CD4-positive, alpha-beta T cell treated with Interleukin-10 for 1 hour (primary cell): ENCODE measurements at places on chromosomes 3 and 15.

DNA sequence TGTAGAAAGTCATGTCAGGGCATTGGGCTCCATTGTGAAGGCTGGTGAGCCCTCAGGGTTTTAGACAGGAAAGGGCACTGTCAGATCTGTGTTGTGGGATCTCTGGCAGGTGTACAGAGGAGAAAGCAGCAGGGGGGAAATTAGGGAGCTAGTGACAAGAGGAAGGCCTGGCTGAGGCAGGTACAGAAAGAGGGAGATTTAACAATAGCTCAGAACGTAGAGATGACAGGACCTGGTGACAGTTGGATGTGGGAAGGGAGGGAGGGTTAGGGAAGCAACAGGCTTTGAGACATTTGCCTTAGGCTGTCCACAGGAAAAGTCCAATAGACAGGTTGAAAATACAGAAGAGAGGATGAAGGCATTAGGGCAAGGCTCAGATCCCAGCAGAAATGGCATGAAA, 288.1 kb downstream of the EPHB1 start:
- no peak for DNase-seq

GRCh38 chr3:119388577-119388976, 74.8 kb downstream of the TMEM39A start:
- no peak for DNase-seq

DNA sequence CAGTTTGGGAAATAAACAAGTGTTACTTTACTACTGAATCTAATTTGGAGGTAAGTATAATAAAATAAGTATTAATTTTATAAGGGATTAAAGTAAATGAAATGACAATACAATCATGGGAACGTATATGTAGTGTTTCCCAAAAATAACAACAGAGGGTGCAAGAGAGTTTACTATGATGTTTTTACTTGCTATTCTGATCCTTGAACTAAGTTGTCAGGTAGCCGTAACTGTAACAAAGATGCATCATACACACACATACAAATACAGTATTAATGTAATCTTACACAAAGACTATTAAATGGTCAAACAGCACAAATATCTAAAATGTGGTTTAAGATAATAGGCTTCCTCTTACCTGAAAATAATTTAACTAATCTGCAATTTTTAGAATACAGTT, 311.4 kb downstream of the TBC1D5 start:
- no peak for DNase-seq

DNA sequence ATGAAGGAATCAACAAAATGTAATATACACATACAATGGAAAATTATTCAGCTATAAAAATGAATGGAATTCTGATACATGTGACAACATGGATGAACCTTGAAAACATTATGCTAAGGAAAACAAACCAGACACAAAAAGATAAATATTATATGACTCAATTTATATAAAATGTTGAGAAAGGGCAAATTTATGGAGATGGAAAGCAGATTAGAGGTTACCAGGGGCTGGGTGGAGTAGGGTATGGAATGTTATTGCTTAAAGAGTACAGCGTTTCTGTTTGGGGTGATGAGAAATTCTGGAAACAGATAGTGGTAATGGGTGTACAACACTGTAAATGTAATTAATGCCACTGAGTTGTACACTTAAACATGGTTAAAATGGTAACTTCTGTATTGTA, 50.9 kb downstream of the EMC4 start:
- DNase-seq = no peak

- no peak for DNase-seq
Measured at GRCh38 chr3:163563485-163563884, 1514.8 kb downstream of the SI start.
